ENCODE measurements at places on chromosomes 6 and 20.
A peak's percentile ranks its signal among the peaks of the same experiment; 100 is the strongest.

- no peak for DNase-seq
Measured at GRCh38 chr20:14745830-14746229, 408.4 kb upstream of the FLRT3 start.

- no peak for DNase-seq
Measured at GRCh38 chr6:87105823-87106222, 10.9 kb upstream of the CGA start.

- DNase-seq, result no peak
Measured at GRCh38 chr6:72032086-72032485, 145.7 kb downstream of the RIMS1 start.

GRCh38 chr20:4726710-4727397 is 5.1 kb downstream of the PRND start:
- no peak for DNase-seq

GRCh38 chr6:148945301-148946021 is 198.6 kb downstream of the UST start:
- DNase-seq, result no peak

DNA sequence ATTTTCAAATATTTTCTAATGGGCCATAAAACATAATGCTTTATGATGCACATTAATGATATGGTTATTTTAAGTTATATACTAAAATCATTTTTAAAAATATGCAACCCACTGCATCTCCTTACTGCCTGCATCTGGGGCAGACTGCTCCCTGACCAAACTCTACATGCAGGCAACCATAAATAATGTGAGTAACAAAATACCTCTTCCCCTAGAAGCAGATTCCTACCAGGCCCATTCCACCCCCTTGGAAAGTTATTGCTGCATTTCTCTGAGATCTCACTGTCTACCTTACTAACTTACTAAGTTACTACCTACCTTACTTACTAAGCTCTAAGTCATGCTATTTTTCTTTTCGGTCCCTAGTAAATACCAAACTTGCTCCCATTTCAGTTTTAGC is 71.8 kb downstream of the ATG5 start:
- DNase-seq, result no peak

- DNase-seq, result no peak
Measured at GRCh38 chr6:139825935-139826374, 451.5 kb upstream of the CITED2 start.

DNA sequence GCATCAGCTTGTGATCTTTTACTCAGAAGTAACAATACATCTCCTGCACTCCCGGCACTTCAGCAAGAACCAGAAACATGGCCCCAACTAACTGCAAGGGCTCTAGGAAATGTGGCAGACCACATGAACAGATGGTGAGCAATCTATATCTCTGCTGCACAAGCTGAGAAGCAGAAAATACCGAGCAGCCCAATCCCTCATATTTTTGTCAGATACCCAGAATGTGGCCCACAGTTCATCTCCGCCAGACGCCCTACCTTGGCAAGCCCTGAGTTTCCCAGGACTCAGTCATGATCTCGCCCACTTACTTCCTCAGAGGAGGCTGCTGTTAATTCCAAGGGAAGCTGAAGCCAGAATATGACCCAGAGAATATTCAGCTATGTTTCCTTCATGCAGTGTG is 63.1 kb upstream of the PHACTR1 start:
- peak; percentile 86 for DNase-seq

DNA sequence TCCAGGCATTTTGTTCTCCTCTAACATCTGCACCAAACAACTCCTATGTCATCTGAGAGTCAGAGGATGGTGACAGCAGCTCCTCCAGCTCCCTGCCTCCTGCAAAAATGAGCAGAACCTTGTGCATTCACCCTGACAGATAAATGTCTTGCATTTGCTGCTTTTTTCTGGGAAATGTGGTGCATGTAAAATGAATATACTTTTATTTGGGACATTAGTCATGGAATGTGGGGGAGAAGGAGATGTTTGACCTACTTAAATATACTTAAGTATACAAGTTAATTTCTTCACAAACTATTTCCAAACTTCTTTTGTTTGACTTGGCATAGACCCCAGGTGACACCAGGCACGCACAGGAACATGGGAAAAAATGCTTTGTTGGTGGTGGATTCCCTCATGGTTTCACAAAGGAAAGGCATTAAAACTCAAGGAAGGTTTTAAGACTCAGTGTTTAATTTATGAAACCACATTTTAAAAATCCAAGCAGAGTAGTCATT is 181.8 kb upstream of the MCHR2 start:
- DNase-seq, result no peak

DNA sequence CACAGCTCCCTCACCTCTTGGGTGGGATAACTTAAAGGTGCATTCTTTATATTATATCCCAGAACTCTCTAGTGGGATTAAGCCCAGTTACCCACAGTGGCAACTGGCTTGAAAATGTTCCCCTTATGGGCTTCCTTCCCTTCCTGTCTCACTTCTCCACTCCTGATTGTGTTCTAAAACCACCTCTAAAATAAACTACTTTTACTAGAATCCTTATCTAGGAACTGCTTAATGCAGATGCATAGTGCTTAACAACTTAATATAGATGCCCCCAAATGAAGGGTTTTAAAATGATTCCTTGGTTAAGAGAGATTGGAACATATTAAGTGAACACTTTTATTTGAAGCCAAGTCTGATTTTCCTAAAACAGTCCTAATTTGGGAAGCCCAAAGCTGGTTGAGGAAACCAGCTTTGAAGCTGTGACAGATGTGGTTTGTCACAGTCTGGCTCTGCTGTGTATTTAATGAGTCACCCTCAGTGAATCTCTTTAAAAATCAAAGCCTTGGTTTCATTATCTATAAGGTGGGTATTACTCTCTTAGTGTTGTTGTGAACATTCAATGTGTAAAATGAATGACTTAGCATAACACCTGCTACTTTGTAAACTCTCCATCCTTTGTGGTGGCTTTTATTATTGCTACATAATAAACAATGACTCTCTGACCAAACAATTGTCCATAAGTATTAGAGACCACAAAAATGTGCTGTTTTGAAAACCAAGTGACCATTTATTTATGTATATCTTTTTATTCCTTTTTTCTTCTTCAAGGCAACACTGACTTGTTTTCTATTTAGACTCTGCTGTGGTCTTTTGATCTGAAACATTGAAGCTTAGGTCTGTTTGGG is 24.4 kb downstream of the PLCB1 start:
- DNase-seq, result peak; percentile 12

DNA sequence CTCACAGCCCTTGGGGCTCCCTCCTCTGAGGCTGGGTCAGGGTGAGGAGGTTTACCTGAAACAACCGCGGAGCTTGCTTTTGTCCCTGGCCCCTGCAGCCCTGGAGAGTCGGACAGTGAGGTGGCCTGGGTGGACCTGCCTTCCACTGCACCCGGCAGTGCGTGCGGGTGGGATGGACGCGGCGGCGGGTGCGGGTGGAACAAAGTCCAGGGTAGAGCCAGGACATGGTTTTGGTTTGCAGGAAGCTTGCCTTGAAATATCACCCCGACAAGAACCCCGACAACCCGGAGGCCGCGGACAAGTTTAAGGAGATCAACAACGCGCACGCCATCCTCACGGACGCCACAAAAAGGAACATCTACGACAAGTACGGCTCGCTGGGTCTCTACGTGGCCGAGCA is 27.1 kb downstream of the UCKL1 start:
- DNase-seq, result no peak

GRCh38 chr20:40441771-40442170 is 247.3 kb downstream of the MAFB start:
- DNase-seq, result no peak

- DNase-seq, result no peak
Measured at GRCh38 chr6:48641544-48641943, 530.5 kb upstream of the PTCHD4 start.

DNA sequence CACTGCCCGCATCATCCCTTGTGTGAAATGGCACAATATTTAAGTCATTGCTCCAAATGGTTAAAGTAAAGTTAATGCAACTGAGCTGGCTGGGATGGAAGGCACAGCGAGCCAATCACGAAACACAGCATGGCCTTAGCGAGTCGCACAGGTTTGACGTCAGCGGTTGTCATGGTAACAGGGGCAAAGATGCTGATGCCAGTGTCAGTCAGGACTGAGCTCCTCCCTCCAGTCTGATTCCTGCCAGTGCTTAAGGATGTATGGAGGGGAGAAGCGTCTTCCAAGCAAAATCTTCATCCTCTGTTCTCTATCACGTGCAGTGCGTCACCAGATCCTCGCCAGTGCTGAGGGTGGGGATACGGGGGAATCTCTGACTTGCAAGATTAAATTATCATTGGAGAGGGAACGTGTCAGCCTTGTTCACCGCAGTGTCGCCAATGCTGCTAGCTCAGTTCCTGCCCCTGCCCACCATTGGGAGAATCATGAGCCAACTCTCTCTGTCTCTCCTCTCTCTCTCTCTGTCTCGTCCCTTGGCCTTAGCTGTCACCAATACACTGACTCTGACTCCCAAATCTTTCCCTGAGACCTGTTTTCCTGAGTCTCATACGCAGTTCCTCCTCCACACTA is 24.5 kb downstream of the TSPYL4 start:
- no peak for DNase-seq

GRCh38 chr6:30570263-30570662 is 979 bp upstream of the ABCF1 start:
- DNase-seq, result no peak

DNA sequence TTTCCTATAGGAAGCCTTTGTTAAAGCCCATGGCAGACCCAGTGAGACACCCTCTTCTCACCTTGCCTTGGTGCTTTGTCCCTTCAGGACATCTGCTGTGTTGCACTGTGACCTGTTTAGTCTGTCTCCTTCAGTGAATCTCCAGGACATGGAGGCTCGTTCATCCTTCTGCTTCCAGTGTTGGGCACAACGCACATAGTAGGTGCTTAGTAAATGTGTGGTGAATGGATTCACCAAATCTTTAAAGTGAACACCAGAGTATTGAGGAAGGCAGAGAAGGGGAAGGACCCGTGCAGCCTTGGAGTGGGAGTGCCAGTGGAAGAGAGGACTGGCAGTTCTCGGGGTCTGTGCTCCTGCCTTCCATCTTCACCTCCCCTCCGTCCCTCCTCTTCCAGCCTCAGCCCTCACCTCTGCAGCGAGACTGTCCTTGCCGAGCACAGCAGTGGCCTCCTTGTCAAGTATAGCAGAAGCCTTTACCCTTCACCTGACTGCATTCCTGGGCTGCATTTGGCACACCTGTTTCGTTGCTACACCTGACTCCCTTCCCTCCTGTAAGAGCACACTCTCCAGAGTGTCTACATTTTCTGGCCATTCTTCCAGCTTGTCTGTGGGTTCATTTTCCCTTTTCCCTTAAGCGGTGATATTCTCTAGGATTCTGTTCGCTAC is 49.2 kb downstream of the ARID1B start:
- DNase-seq, result no peak

DNA sequence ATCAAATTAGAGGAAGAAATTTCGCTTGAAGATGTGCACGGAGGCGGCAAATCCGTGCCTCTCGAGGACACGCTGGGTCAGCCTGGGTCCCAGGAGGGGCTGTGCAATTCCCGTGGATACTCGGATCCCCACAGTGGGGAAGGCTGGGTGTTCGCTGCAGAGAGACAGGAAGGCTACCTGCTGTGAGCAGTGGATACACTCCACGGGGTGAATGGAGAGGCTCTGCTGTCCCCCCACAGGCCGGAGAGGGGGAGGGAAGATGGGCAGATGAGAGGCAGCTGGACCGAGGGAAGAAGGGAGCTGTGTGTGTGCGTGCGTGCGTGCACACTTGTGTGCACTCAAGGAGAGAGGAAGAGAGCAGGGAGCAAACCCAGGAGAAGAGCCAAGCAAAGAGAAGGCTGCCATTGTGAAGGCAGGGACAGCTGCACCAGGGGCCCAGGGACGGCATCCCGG is 57.3 kb downstream of the SULF2 start:
- DNase-seq, result no peak

DNA sequence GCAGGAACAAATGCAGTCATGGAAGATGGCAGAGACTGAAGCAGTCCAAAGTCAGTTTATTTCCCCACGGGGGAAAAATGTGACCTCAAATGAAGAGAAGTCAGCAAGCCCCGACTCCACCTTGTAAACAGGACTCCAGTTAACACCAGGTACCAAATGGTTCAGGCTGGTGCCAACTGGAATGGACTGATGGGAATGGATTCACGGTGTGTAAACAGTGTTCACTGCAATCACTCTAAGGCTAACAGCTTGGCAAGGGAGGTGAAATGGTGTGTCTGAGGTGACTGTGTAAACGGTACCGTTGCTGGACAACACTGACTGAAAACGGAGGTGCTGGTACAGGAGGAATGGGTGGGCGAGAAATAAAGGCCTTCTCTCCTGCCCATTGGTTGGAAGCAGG is 12.0 kb downstream of the PLAGL2 start:
- no peak for DNase-seq

DNA sequence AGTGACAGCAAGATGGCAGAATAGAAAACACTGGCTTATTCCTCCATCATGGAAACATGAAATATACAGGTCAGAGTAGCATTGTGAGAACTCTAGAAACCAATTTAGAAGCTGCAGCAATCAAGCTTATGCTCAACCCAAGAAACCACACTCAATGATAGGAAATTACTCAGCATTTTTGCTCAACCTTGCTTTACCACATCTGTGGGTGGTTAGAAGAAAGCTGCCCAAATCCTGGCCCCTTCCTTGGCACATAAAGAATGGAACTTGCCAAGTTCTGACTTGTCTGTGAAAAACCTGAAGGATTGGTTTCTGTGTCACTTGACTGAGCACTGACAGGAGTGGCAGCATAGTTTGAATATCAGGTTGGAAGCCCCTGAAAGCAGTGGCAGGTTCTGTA is 108.0 kb upstream of the MOCS1 start:
- DNase-seq, result no peak

GRCh38 chr6:22413681-22414311 is 117.0 kb upstream of the PRL start:
- DNase-seq, result no peak

All from Kasumi-1 (cell line).